ENCODE measurements at places on chromosomes 4 and X.

DNA sequence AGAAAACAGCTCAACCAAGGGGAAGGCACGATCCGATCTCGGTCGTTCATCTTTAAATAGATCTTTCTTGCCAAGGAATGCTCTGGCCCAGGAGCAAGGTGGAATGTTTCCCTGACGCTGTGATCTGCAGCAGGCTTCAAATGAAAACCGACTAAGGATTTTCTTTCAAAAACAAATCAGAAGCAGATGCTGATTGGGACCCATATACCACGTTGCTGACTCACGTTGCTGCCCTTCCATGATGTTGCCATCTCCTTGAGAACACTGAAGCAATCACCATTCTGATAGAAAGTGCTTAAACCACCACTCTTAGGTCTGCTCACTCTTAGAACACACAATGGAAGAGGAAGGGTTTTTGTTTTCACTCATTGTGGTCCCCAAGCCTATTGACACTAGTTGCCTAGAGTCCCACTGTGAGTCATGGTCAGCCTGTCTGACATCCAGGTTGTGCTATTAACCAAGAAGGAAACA, 26.1 kb downstream of the LAMTOR3 start:
- no peak for DNase-seq

DNA sequence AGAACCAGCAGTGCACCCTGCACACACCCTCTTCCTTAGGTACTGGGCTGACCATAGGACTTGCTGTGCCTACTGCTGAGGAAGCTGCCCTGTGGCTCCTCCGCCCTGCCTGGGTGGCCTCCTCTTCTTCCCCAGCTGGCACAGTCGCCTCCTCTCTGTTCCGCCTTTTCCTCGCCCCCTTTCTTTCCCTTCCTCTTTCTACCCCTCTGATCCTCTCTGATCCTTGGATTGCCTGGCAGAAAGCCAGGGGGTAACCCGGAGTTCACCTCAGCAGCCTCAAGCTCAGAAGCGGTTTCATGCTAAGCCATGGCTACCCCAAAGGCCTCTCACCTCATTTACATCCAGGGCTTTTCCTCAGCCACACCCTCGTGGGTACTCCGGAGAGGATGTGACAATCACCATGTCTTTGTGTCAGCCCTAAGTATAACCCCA, 136.2 kb downstream of the SMIM20 start:
- DNase-seq: no peak

DNA sequence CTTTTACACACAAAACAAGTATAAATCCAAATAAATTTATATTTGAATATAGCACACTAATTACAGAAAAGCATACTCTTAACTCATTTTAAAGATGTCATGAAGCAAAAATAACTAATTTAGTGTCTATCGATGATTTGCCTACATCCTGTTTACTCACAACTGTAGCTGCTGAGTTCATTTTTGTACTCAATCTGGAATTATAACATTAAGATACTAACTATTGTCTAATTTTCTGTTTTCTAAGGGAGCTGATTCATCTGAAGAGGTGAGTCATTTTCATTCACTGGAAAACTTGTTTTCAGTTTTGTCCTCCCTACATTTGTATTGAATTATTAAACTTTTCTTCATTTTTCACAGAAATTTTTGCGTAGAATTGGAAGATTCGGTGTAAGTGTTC, 3.7 kb downstream of the STATH start:
- DNase-seq: no peak

GRCh38 chr4:184873054-184873453, 47.3 kb upstream of the ACSL1 start:
- DNase-seq: no peak

GRCh38 chr4:181289198-181289597, 954.0 kb upstream of the TENM3 start:
- DNase-seq: no peak

DNA sequence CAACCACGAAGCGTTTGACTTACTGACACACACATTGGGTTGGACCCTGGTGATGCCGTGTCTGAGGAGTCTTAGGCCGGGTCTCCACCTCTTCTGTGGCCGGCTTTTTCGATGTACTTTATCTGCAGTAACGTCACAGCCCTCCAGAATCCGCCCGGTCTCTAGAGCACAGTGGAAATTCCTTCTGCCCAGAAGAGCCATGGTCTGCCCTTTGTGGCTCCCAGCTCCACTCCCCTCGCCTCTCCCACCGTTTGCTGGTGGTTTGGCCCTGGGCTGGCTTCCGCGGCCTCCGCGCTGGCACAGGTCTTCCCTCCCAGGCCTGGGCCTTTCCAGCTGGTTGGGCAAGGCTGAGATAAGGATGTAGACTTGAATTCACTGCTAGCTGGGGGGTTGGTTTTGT, 4.3 kb downstream of the MAEA start:
- no peak for DNase-seq

DNA sequence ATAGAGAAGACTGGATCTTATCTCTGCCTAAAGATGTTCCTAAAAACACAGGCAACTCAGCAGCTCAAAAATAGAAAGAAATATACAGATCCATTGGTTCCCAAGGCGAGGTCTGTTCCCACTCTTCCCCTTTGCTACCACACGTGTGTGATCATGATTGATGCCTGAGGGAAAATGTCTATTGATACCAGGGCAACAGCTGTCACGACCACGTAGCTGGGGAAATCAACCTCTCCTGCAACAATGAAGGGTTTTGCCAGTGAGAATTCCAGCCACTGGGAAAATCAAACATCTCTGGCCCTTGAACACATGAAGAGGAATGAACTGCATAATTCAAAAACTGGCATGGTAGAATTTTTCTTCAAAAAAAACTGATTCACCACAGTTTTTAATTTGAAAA, 131.0 kb upstream of the MAP3K15 start:
- DNase-seq: no peak

DNA sequence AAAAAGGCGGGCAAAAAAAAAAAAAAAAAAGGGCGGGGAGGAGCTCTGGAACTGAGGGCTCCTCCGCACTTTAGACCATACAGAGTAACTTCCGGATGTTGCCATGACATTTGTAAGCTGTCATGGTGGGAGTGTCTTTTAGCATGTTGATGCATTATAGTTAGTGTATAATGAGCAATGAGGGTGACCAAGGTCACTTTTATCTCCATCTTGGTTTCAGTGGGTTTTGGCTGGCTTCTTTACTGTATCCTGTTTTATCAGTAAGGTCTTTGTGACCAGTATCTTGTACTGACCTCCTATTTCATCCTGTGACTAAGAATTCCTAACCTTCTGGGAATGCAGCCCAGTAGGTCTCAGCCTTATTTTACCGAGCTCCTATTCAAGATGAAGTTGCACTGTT, 193.4 kb downstream of the UGT8 start:
- no peak for DNase-seq

GRCh38 chr4:118760092-118760491, 74.9 kb downstream of the METTL14 start:
- no peak for DNase-seq

- DNase-seq: no peak
Observed at GRCh38 chrX:104420907-104421306, 145.1 kb upstream of the IL1RAPL2 start.

- no peak for DNase-seq
Observed at GRCh38 chr4:157838366-157838765, 334.5 kb downstream of the GASK1B start.

GRCh38 chr4:111595456-111595855, 549.8 kb upstream of the FAM241A start:
- no peak for DNase-seq

DNA sequence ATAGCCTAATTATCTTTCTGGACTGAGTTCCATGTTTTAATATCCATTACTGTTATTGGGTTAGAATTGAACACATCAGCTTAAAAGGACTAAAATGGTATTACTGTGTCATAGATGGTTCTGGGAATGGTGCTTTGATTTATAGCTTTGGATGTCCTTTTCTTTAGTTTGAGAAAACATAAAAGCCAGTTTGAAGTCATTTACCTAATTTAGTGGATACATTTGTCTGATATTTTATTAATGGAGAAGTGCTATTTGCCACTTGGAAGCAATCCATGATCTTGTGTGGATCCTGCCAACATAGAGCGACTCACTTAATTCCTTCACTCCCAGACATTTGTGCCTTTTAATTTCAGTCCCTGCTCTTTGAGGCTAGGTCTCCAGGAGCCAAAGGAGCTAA, 212.4 kb upstream of the PACRGL start:
- DNase-seq: no peak

DNA sequence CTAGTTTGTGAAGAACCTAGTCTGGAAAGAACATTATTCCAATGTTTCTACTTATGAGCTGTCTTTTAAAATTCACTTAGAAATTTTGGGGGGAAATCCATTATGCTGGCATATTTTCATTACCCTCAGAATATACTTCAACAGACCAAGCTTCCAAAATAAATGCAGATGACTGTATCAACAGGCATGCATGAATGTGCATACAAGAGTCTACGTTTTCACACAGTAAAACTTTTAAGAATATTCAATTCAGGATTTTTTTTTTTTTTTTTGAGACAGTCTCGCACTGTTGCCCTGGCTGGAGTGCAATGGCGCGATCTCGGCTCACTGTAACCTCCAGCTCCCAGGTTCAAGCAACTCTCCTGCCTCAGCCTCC, 49.7 kb downstream of the ABCG2 start:
- no peak for DNase-seq

DNA sequence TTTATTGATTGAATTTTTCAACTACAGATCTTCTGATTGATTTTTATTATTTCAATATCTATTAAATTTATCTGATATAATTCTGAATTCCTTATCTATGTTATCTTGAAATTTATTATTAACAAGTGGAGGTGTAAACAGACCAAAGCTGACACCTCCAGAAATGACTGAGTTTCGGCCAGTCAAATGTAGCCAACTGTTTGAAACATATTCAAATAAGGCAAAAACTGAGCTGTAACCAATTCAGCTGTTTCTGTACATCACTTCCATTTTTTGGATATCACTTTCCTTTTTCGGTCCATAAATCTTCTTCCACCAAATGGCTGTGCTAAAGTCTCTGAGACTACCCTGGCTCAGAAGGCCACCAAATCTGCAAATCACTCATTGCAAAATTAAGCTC, 2127.3 kb upstream of the AGA start:
- no peak for DNase-seq

DNA sequence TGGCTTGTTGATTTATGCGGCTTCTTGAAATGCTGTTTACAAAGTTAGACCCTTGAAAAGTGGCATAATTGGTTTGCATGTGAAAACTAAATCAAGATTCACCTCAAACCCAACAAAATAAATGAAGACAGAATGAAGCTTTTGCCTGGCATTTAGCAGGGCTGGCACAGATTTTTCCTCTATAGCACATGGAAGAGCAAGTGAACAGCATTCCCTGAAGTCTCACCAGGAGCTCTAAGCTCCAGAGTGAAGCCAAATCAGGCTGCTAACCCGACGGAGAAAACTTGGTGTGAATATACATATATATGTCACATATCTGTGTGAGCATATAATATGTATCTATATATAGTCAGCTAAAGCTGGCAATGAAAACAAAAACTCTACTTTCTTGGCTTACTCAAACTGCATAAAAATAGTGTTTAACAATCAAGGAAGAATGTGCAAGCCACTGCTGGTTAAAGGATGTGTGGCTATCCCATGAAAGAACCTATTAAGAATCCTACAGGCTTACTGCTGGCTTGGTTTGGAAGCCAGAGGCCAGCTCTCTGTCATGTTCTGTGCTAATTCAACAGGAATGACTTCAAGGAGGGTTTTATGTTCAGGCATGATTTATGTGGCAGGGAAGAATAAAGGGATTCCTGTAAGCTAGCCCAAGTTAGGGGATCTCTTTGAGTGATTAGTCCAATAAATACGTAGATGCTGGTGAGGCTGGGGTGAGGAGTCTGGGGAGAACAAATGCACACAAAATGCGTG, 69.9 kb downstream of the MFAP3L start:
- no peak for DNase-seq

DNA sequence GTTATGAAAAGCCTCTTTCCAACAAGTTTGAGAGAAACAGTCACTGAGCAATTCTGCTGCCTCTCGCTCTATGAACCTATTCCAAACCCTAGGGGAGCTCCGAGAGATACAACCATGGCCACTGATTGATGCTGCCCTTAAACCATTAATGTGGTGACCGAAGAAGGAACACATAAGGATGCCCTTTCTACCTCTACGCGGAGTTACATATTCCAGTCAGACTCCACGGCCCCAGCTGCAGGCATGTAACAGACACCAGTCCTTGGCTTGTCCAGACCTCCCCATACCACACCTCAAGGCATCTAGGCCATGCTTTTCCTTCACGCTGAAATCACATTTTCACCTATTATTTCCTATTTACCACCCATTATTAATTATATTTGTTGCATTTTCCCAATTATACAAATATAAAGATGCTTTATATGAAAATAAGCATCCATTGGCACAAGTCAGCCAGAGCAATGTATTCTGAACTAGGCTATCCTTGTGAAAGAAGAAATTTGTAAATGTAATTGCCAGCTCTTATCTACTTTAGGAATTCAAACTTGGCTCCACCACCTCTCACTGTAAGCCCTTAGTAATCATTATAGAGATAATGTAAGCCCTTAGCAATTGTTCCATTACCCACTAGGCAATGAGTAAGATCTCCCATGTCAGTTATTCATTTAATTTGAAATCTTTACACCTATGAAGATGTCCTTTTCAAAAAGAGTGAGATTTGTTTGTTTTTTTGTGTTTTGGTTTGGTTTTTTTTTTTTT, 338.4 kb downstream of the NR3C2 start:
- DNase-seq: no peak

DNA sequence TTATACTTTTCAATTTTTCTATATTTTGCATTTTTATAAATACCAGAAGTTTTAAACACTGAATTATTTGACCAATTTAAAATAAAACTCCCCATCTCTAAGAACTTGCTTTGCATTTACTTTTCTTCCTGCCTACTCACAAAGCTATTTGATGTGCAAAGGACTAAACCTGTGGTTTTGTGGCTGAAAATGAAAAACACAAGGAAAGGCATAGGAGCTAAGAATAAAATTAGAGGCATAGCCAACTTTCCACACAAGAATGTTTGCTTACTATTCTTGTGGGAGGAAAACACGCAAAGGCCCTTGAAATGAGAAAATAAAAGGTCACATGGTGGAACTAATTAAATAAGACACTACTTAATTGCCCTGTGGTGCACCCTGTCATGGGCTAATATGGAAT, 221.2 kb downstream of the KLHL13 start:
- DNase-seq: no peak

DNA sequence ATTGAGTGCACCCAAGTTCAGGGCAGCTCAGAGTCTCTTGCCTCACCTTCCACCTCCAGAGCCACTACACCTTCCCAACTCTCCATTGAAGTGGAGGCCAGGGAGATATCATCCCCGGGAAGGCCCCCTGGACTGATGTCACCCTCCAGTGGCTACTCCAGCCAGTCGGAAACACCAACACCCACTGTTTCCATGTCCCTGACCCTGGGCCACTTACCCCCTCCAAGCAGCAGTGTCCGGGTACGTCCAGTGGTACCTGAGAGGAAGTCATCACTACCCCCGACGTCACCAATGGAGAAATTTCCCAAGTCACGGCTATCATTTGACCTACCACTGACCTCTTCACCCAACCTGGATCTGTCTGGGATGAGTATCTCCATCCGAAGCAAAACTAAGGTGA, 7.8 kb upstream of the RTL5 start:
- no peak for DNase-seq

Measured in NCI-H1436 treated with DMSO at 0.1 percent for 48 hours (cell line).